ENCODE measurements at places on chromosomes 12 and 14.
A peak's percentile ranks its signal among the peaks of the same experiment; 100 is the strongest.

DNA sequence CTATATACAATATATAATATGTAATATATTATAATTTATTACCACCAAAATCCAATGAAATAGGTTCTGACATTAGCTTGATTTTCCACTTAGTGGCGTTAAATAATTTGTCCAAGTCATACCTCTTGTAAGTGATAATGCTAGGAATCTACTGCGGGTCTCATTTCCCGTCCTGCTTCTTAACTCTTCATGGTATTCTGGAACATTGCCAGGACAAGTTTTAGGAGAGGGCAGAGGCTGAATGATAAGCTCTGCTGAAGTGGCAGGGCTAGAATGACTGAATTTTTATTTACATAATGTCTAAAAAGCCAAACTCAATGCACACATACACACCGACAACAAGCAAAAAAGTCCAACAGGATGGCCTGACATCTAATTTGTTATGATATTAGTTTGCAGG is 70.4 kb upstream of the PTPRQ start:
- DNase-seq, result peak; percentile 64

- DNase-seq, result peak; percentile 68
Observed at GRCh38 chr12:56723889-56724700, 1.0 kb downstream of the NACA start.

DNA sequence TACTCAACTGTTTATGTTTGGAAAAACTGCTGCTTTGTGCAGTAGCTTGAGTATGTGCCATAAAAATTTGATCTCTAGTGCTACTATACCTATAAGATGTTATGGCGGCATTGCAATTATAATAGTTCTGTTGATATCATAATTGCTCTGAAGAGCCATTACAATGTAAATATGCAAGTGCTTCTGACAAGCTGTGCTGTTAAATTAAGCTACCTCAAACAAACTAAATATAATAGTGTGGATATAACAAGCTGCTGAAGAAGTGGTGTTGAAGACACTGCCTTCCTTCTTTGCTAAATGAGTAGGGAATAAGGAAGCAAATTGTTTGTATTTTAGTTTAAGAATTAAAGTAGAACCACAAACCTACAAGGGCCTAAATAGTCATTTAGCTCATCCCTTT is 301.0 kb upstream of the MIS18BP1 start:
- DNase-seq, result no peak

GRCh38 chr12:7047306-7047705 is 13.2 kb upstream of the C1S start:
- no peak for DNase-seq

- no peak for DNase-seq
Observed at GRCh38 chr12:45915405-45915804, 75.0 kb downstream of the SCAF11 start.

DNA sequence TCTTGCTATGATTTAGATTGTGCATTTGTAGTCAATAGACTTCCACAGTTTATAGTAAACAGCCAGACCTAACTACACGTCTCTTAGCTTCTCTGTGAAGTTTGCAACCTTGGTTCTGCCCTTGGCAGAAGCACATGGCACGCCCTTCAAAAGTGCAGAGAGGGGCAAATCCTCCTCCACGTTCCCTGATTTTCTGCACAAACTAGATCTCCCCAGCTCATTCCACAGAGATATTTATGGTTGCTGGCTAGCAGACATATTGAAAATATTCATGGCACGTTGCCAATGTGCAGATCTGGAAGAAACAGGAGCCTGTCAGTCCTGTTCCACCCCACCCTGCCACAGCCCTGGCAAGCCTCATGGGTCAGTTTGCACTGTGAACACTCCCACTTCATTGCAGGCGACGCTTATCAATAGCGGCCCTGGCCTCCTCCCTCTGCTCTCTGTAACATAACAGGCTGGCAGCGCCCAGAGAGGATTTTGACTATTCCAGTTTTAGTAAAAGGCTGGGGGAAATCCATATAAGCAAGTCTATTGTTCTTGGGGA is 6.5 kb upstream of the LGALS3 start:
- DNase-seq, result peak; percentile 61

- no peak for DNase-seq
Observed at GRCh38 chr12:104975587-104976343, 10.4 kb upstream of the NOPCHAP1 start.

- no peak for DNase-seq
Observed at GRCh38 chr14:68583548-68584280, 209.2 kb downstream of the ZFP36L1 start.

GRCh38 chr14:22026527-22026926 is 352.9 kb upstream of the OR4E1 start:
- peak; percentile 16 for DNase-seq

DNA sequence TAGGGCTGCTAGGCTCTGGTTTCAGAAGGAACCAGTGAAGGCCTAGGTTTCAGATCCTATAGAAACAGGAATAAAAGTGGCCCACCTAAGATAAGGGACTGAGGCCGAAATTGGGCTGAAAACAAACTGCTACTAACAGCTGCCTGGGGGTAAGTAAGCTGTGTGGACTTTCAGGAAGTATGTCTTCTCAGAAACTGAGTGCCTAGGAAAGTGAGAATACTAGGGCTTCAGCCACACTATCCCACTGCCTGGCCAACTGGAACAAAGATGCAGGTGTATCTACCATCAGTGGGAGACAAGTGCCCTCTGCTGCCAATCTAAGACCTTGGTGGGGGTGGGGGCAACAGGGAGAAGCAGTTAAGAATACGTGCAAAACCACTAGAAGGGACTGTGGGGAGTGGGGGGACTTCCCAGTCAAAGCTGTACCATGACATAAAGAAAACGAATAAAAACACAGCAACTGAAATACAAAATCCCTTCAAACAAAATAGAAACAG is 82.5 kb downstream of the MED13L start:
- peak; percentile 66 for DNase-seq

GRCh38 chr12:29883941-29884554 is 100.3 kb upstream of the TMTC1 start:
- no peak for DNase-seq

- no peak for DNase-seq
Observed at GRCh38 chr14:69715725-69716477, 51.0 kb upstream of the SRSF5 start.

GRCh38 chr12:47277972-47278448 is 198.3 kb upstream of the AMIGO2 start:
- DNase-seq, result peak; percentile 76
